ENCODE measurements at places on chromosomes 1 and 21.

- no peak for DNase-seq
These were observed 10.5 kb downstream of the SERINC2 start for GRCh38 chr1:31423418-31423947.

- DNase-seq = no peak
These were observed 16.0 kb upstream of the LRIG2 start for GRCh38 chr1:113057006-113057405.

GRCh38 chr1:40808909-40809308, 25.3 kb downstream of the KCNQ4 start:
- DNase-seq = no peak

- DNase-seq = no peak
These were observed 503 bp upstream of the PIGM start for GRCh38 chr1:160032165-160032820.

DNA sequence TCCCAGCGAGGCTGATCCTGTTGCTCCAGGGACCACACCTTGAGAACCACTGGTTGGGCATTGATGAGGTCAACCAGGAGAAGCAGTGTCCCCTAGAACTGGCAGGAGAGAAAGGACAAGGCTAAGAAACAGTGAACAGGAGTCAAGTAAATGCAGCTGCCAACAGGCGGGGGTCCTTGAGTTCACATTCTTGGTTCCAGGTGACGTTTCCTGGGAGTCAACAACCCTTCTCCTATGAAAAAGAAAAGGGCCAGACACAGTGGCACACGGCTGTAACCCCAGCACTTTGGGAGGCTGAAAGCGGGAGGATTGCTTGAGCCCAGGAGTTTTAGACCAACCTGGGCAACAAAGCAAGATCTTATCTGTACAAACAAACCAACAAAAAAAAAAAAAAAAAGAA, 98.3 kb downstream of the KAZN start:
- no peak for DNase-seq

- DNase-seq = no peak
These were observed 62.7 kb upstream of the RUNX3 start for GRCh38 chr1:24992761-24993211.

DNA sequence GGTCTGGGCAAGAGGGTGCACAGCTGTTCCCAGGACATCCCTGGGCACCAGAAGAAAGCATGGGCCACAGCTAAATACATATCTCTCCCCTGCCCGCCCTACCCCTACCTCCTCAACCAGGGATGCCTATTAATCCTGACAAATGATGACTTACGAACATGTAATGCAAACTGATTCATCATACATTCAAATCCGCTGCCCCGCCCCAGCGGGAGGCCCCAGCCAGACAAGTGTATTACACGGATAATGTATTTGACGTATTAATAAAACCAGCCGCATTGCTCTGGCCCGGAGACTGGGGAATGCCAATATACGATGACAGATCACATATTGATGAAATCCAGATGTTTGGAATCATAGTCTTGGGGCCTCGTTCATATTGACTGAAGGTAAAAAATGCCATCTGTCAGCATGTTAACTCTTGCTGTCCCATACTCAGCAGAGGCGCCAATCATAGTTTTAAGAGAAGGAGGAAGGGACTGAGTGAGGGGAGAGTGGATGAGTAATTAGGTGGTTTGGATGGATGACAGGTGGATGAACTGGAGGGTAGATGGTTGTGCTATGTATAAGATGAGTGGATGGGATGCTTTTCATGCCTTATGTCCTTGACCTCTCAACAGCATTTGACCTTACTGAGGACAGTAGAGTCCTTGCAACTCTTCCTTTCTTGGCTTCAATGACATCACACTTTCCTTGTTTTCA, 68.2 kb downstream of the TMEM53 start:
- DNase-seq = no peak

All from tibial artery (tissue), 4 donors.